NCI-H2081 (cell line): ENCODE measurements at places on chromosomes 4 and X.

DNA sequence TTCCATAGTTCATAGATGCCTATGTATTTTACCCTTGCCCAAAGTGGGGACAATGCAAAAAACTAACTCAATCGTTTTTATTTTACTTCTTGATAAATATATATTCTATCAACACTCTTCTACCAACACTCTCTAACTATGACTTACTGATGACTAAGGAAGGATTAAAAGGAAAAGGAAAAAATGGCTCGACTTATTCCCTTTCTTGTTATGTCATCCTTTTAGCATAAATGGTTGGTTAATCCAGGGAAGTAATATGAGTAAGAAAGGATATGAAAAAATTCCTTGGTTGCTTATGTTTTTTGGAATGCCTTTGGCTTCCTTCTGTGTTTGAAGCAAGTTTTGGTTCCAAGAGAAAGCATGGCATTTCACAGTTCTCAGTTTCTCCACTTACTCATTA is 1087.1 kb downstream of the C4orf33 start:
- DNase-seq: no peak

DNA sequence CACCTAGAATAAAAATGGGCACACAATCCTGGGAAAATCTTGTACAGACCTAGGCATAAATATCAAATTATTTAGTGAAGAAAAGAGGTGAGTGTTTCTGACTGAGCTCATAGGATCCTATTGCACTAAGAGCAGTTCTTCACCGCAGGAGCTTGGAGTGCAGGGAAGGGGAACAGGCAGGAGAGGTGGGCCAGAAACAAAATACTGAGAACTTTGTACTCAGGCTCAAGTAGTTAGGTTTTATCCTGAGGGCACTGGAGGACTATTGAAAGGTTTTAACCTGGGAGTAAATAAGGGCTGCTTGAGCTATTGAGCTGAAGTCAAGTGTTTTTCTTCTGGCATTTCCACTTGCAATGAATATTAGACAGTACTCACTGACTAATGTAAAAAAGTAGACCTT is 12.2 kb downstream of the EPHA5 start:
- DNase-seq: no peak

GRCh38 chr4:137740141-137740540 is 207.8 kb upstream of the PCDH18 start:
- no peak for DNase-seq

GRCh38 chr4:52694936-52695335 is 35.8 kb upstream of the USP46 start:
- no peak for DNase-seq

DNA sequence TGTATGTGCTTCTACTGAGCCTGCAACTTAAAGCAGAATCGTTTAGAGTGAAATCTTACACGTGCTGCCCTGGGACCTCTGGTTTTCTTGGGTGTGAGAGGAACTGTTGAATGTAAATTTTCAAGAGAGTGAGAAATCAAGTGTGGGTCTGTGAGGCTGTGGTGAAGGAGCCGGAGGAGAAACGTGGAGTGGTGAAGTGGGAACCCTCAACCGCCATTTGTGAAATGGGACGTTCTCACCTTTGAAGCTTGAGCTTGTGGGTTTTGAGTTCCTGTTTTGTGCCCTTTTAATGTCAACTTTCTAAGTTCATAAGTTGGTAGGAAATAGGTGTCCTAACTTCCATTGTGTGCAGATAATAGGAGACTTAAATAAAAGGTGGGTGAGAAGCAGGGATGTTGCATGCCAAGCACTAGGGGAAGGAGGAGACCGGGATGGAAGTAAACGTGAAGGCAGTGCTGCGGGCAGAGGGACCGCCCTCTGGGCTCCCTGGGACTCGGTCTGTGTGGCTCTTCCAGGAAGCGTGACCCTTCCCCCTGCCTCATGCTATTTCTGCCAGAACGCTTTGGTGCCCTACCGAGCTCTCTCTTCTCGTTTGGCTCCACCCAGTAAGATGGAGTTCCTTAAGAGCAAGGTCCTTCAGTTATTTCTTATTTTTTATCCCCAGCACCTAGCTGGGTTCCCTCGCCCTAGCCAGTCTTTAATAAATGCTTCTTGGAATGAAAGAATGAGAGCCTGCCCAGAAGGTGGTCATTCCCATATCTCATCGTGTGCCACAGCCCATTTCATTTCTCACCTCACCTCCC is 56.0 kb downstream of the TMEM131L start:
- DNase-seq: no peak

- DNase-seq: no peak
Measured at GRCh38 chr4:181345931-181346330, 897.3 kb upstream of the TENM3 start.

GRCh38 chrX:19975845-19976244 is 15.0 kb downstream of the BCLAF3 start:
- DNase-seq: no peak

GRCh38 chrX:140821280-140821679 is 111.7 kb downstream of the LINC00632 start:
- no peak for DNase-seq

GRCh38 chr4:83216959-83217683 is 67.5 kb downstream of the COQ2 start:
- no peak for DNase-seq

DNA sequence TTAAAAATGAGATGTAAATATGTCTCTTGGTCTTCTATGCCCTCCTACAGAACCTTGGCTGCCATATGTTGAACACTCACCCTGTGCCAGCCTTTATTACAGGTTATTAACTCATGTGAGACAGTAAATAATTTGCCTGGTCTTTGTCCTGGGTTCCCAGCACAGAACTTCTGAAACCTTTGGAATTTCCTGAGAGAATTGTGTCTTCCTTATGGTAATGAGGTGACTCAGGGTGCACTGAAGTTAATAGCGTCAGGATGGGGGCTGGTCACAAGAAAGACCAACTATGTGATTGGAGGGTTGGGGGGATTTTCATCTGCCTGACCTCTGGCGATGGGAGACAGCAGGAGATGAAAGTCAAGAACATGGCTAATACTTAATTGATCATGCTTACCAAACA is 289.8 kb upstream of the STS start:
- DNase-seq: no peak

- no peak for DNase-seq
Measured at GRCh38 chr4:12050357-12050756, 621.7 kb upstream of the HS3ST1 start.

DNA sequence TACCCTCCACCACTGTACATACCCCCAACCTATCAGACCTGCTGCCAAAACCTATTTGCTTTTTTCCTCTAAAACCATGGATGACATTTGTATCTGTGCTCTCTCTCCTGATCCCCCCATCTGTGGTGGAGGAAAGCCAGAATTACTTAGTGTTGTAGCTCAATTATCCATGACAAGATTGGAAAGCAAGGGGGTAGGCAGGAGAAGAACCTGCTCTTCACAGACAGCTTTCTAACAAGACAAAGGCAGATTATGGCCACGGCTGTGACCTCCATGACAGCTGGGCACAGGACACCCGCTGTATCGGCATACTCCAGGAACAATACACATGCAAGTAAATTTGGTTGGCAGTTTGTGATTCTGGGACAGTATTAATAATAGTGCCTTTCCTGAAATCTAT is 186.7 kb downstream of the ENOX2 start:
- no peak for DNase-seq

- no peak for DNase-seq
Measured at GRCh38 chr4:123833171-123833643, 436.6 kb downstream of the SPRY1 start.

DNA sequence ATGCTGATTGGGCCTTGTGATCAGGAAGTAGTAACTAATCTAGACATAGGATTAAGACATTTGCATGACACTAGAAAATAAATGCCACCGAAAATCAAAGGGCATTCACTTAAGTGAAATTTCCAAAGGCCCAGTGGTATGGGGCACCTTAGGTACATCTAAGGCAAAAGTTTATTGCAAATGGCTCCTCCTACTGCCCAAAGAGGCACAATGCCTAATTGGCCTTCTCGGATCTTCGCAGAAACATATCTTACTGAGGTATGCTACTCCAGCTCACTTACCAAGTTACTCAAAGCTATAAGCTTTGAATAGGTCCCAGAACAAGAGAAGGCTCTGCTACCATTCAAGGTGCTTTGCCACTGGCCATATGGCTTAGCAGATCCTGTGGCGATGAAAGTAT is 174.8 kb upstream of the CXCL13 start:
- no peak for DNase-seq

DNA sequence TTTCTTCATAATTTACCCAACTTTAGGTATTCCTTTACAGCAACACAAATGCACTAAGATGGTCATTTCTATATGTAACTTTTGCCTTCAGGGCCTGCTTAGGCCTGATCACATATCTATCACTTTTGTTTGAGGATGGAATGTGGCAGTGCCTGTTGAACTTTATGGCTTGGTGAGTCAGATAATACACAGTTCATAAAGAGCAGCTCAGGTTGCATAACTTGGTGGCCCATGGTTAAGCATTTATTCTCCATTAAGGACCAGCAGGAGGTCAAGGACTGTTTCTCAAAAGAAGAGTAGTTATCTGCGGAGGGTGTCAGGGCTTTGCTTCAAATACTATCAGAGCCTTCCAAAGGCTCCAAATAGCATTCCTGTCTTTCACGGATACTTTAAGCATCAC is 124.1 kb upstream of the PDHA2 start:
- no peak for DNase-seq

DNA sequence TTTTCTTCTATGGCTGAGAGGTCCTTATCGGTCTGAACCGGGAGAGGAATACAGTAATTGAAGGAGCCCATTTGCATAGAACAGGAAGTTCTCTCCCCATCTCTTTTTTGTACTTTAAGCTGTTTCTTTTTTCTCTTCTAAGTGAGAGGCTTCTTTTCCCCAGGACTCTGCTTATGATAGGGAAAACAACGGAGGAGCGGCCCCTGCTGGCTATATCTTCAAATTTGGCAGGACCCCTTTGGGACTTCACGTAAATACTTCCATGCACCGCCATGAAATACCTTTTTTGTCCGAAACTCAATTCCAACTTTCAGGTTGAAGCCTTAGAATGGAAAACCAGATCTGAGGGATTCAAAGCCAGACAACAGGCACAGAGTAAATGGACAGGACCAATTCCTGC is 1153.0 kb upstream of the INTU start:
- no peak for DNase-seq

DNA sequence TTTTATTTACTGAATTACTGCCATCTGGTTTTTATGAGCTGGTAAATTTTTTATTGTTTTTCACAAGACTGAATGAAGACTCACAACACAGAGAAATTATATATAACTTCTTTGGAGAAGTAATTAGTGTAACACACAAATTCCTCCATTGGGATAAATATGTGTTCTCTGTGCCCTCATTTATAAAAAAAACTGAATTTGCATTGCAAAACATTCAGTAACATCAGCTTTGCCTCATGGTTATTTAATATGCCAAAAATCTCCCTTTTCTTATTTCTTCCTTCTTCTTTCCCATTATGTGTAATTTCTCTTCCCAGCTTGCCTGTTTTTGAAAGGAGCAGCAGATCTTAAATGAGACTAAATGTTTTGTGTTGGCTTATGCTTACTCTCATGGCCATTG is 18.5 kb downstream of the CASP6 start:
- no peak for DNase-seq

DNA sequence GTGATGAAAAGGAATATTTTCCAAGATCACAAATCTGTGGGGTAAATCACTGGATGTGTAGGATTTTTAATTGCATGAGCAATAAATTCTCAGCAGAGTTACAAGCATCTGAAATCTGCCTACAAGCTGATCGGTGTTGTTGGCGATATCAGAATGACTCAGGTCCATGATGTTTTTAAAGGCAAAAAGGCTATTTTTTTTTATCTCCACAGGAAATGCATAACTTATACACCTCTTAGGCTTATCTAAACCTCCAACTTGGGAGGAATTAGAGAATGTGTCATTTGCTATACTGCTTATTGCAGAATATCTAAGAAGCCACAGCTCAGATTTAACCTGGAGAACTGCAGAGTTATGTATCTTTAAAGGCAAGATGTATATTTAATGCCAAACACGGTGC is 61.6 kb downstream of the KIT start:
- no peak for DNase-seq

GRCh38 chrX:66200855-66201795 is 37.1 kb downstream of the HEPH start:
- DNase-seq: no peak

DNA sequence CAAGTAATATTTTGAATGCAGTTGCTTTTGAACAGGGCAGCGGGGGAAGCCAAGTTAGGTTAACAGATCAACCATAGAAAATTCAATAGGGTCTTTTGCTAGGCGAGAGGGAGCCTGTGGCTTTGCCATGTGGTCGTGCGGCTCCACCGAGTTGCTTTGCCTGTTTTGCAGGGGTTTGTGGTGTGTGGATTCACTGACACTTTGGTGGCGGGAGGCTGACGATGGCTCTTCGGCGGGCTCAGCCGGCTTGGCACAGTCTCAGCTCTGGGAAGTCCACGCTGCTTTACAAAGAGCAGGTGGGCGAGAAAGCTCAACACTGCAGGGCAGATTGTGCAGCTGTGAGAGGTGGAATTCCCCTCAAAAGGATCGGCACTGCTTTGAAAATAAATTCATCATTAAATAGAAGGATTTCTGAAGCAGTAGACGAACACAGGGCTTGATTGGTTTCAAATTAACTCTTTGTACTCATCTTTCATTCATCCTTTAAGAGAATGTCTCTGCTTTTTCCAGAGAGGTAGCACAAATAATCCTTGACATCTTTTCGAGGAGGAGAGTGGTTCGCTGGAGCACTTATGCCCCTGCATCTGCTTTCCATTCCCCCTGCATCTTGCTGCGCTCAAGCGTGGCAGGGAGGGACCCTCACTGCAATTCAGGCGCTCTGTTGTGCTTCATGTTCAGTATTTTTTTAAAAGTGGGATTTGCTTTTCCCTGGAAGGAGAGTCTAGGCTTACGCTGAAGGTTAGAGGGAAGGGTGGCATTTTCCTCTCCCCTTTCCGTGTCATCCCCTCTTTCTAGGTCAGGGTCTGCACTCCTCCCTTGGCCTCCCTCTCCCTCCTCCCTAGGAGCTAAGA is 201.8 kb upstream of the LEF1 start:
- no peak for DNase-seq

- DNase-seq: no peak
Measured at GRCh38 chr4:1887052-1887451, 15.9 kb downstream of the NSD2 start.

DNA sequence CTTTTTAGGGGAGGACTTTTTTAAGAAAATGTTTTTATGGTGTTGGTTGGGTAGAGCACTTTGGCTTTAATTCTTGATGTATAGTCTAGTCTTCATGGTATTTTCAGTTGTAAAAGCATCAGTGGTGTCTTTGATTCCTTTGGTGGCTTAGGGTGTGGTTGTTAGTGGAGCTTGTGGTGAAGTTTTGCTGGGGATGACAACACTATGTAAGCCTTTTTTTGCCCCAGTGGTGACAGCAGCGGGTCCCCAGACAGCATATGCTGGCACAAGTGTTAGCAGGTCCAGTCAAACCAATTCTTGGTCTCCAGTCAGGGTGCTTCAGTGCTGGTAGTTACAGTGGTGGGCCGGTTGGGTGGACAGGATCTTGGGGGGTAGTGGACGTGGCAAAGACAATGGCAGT is 52.0 kb downstream of the CHIC1 start:
- DNase-seq: no peak

GRCh38 chrX:114976292-114976691 is 41.1 kb downstream of the IL13RA2 start:
- DNase-seq: no peak
